CD4-positive, alpha-beta T cell (primary cell): ENCODE measurements at places on chromosomes 13 and 19.

DNA sequence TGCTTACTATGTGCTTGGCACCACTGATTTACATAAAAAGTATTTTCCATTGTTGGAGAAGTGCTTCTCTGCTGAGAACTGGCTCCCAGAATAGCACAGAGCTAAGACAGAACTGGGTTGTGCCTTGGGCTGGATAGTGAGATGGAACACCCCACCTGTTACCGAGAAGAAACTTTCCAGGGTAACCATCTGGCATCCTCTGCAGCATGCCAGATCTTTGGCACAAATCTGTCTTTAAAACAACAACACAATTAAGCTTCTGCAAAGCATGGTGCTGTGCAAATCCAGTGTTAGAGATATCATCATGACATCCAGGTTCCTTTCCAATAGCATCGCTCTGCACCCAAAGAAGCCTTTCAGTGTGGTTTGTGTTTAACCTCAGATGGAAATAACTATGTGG is 202.5 kb upstream of the RFC3 start:
- no peak for DNase-seq

DNA sequence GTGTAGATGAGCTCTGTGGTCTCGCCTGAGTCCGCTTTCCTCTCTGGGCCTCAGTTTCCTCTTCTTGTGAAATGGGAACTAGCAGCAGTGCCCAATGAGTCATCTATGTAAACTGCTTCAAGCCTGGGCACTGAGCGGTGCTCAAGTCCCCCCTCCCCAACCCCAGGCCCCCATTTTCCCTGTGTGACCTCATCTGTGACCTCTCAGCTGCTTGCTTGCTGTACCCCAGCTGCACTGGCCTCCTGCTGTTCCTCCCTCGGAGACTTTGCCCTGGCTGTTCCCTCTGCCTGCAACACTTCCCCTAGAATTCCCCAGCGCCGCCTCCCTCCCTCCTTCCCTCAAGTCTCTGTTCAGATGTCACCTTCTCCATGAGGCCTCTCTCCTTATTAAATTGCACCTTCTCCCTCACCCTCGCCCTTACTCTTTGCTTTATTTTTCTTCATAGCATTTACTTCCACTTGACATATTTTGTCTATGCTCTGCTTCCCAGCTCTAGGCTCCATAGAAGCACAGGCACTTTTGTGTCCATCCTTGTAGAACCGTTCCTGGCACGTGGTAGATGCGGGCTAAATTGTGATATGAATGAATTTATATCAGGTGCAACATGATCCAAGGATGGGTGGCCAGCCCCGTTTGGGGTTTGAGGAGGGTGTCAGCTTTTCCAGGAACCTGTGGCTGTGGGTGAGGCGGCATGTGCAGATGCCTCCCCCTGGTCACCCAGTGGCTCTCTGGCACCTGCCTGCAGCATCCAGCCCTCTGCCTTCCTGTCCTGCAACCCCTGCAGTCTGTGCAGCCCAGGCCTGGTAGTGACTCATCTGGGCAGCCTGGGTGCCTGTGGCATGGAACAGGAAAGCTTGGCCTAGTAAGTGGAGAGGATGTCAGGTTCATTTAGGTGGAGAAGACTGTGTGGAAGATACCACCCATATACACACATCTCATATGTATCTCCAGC is 26.3 kb downstream of the SIPA1L3 start:
- no peak for DNase-seq

DNA sequence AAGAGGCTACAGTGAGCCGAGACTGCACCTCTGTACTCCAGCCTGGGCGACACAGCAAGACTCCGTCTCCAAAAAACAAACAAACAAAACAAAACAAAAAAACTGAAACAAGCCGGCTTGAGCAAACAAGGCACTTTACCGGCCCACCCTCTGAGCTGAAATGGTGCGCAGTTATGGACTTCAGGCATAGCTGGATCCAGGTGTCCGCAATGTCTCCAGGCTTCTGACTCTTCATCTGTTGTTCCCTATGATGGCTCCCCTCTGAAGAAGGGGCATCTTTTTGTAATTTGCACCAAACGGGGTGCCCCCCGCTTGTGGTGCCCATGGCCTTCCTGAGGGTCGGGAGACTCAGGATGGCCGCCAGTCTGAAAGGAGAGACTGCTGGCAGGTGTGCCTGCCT is 6.2 kb downstream of the C2CD4C start:
- no peak for DNase-seq

DNA sequence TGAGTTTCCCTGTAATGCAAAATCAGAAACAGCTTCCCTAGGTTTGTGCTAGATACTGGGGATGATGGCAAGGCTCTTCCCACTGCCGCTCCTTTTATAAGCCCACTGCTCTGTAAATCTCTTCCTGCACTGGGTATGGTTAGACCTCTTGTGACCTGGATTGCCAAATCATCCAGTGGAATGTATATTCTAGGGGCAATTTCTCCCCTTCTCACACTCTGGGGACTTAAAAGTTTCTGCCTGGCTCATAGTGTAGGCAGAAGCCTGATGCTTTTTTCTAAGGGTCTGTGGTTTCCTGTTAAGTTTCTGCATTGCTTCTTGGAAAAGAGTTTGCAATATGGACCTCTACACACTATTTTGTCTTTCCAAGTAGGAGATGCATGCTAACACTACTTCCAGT is 1582.0 kb upstream of the PCDH20 start:
- no peak for DNase-seq

DNA sequence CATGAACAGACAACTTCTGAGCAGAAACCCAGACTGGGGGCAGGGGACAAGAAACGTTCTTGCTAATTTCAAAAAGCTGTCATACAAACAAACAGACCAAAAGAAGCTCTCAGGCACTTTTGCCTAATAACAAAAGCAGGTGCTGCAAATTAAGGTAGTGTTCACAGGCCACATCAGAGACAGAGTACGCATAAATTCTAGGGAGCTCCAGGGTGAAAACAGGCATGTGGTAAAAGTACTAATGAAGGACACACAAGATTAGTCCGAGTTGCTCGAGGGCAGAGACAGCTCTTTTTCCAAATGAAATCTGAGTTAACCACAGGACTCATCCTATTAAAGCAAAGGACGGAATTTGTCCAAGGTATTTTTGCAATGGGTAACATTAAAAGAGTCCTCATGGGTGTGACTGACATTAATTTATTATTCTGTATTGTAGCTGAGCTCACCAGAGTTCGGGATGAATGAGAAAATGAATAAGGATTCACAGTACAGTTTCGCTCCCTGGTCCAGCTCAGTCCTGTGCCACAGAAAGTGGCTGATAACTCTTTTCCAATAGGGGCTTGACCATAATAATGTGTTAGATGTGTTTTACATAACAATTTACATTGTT is 197.3 kb downstream of the LHFPL6 start:
- DNase-seq: no peak

DNA sequence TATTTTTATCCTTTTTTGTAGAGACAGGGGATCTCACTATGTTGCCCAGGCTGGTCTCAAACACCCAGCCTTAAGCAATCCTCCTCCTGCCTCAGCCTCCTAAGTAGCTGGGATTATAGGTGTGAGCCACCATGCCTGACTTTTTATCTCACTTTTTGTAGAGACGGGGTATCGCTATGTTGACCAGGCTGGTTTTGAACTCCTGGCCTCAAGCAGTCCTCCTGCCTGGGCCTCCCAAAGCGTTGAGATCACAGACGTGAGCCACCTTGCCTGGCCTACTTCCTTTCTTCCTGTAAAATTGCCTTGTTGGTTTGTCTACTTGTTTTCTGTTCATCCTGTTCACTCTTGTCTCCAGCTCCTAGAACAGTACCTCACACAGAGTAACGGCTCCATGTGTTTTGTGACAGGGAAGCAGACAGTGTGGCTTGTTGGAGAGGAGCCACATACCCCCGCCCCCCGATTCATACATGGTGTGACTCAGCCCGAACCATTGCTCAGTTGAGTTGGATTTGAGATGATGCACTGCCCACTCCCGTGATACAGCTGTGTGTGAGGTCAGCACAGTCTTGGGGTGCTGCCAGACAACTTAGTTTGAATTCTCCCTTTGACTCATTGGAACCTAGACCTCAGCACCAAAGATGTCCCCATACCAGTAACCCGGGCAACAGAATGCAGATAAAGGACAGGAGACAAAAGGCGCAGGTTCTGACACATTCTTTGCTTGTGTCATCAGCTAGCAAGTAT is 34.2 kb downstream of the GPR42 start:
- DNase-seq: no peak

DNA sequence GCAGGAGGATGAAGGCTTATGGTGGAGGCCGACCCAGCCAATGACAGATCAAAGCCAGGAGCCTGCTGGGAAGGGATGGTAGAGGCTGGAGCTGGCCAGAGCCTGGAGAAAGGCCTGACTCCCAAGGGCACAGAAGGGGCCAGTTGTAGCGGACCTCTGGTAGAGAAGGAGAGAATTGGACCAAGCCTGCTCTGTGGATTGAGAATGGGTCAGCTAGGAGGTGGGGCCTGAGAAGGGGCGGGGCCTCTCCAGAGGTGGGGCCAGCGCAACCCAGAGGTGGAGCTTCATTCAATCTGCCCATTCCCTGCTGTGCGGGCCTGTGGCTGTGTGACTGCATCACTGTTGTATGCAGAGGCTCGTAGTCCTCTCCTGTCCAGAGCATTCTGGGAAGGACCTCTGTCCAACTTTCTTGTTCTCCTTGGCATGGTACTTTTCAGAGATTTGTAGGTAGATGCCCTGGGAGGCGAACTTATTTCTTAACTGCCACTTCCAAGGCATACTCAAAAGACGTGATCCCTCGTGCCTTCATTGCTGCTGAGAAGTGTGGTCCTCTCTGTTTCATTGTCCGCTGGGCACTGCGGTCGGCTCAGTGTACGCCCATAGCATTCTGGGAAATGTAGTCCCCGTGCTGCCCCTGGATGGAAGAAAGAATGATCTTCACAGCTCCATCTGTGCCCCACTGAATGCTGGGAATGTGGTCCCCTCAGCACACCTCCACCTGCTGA is 6.7 kb downstream of the GRIN2D start:
- no peak for DNase-seq

DNA sequence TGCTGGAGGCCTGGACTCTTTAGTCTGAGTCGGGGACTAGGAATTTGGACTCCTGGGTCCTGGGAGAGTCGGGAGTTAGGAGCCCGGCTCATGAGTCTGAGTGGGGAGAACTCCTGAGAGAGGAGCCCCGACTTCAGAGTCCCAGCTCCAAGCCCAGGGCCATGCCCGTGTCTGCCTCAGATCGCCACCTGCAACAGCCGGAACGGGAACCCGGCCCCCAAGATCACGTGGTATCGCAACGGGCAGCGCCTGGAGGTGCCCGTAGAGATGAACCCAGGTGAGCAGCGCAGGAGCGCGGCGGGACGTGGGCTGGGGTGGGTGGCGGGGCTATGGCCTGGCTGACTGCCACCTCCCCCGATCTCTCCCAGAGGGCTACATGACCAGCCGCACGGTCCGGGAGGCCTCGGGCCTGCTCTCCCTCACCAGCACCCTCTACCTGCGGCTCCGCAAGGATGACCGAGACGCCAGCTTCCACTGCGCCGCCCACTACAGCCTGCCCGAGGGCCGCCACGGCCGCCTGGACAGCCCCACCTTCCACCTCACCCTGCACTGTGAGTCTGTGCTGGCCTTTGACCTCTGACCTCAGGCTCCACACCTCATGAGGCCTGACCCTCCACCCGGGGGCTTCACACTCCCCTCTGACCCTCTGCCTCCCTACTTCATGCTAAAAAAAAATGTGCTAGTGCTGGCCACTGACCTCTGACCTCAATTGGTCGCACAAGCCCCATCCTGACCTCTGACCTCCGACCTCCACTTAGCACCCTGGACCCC is 4.4 kb downstream of the BCAM start:
- DNase-seq: no peak

DNA sequence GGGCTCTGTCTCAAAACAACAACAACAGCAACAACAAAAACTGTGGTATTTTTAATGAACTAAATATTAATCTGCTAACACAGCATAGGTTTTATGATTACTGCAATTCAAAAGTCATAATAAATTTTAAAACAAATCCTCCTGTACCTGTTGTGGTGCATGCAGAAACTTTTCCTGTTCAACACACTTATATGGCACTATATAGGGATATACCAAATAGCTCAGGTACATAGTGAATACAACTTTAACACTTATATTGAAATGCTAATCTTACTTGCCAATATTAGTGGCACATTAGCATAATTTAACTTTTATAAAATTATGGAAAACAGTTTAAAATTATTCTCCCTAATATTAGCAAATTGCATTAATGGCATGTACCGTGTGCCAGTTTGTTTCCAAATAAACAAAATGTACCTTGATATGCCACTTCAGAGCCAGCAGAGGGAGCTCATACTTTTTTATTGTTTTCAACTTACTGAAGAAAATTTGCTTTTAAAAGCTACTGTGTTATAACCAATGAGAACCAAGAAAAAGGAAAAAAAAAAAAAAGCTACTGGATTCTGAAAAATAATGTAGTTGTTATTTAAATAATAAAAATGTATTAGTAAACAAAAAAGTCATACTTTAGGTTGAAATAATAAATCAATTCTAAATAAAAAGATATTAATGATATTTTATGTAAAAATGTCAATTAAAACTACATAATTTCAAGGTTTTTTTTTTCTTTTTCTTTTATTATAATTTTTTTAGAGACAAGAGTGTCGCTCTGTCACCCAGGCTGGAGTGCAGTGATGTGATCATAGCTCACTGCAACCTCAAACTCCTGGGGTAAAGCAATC is 18.0 kb upstream of the RBM26 start:
- DNase-seq: peak; percentile 73

DNA sequence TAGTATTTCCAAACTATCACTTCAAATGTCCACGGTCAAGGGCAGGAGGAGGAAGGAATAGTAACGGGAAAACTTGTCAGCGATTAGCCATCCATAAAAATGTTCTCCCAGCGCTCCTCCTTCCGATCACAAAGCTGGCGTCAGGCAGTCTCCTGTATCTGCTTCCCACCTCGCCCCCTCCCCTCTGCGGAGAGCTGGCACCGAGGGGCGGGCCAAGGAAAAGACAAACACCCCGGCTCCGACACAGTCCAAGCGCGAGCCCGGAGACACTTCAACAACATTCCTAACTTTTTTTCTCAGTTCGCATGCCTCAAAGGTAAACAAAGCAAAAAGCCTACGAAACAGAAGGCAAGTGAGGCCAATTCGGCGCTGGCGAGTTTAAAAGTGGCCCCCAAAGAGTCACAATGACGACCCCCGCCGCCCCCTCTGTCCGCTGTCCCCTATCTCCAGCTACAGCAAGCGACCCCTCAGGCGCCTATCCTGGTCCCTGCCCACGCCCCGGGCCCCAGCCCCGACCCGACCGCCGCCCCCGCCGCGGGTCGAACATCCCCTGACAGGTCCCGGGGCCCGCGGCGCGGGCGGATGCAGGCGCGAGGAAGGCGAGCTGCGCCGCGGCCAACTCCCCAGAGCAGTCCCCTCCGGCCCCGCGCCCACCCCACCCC is 736 bp downstream of the SMAD9 start:
- DNase-seq: no peak

GRCh38 chr13:73403355-73404120 is 344.7 kb downstream of the KLF5 start:
- no peak for DNase-seq
